Putamen (tissue), 1 donor: ENCODE measurements at places on chromosomes 13 and 19.

- DNase-seq = no peak
These were observed 11.0 kb downstream of the PRKCG start for GRCh38 chr19:53892981-53893325.

GRCh38 chr13:59721926-59722910 lies 441.5 kb downstream of the DIAPH3 start:
- no peak for DNase-seq

DNA sequence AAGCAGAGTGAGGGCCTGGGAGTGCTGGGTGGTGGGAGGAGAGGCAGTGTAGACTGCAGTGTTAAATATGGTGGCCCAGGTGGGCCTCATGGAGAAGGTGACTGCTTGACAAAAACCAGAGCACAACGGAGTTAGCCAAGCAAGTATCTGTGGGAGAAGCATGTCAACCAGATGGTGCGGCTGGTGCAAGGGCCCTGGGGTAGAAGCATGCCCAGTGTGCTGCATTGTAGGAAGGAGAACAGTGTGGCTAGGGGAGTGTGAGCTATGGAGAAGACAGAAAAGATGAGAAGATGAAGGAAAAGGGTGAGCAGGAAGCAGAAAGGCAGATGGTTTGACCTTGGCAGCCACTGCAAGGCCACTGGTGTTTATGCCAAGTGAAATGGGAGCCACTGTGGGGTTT lies 2.2 kb upstream of the VSTM2B start:
- no peak for DNase-seq

DNA sequence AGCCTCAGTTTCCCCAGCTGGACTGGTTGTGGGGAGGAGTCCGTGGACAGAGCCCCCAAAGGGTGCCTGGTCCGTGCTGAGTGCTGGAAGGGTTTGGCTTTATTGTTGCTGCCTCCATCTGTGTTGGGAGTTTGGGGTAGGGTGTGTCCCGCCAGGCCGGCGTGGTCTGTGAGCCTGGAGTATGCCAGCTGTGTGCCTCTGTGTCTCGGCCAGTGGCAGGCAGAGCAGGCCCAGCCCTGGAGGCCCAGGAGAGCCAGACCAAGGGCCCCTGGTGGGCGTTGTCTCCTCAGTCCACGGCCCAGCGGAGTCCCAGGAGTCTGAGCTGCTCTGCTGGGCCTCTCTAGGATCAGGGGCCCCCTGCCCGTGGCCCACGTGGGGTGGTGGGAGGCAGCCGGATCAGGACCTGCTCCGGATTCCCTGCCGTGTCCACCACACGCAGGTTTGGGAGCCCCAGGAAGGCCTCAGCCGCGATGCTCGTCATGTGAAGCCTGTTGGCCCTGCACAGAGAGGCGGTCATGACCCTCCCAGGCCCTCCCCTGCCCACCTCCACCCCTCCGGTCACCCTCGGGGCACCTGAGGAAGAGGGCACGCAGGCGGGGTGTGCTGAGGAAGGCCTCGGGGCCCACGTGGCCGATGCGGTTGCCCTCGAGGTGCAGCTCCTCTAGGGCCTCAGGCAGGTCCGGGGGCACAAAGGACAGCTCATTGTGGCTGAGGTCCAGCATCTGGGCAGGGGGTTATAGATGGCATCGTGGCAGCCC lies 6.6 kb downstream of the PODNL1 start:
- DNase-seq = no peak
